Fibroblast of skin of right quadriceps (primary cell): ENCODE measurements at places on chromosomes 7 and 10.

- DNase-seq = peak; percentile 76
Measured at GRCh38 chr10:33377658-33378025, 43.2 kb upstream of the NRP1 start.

DNA sequence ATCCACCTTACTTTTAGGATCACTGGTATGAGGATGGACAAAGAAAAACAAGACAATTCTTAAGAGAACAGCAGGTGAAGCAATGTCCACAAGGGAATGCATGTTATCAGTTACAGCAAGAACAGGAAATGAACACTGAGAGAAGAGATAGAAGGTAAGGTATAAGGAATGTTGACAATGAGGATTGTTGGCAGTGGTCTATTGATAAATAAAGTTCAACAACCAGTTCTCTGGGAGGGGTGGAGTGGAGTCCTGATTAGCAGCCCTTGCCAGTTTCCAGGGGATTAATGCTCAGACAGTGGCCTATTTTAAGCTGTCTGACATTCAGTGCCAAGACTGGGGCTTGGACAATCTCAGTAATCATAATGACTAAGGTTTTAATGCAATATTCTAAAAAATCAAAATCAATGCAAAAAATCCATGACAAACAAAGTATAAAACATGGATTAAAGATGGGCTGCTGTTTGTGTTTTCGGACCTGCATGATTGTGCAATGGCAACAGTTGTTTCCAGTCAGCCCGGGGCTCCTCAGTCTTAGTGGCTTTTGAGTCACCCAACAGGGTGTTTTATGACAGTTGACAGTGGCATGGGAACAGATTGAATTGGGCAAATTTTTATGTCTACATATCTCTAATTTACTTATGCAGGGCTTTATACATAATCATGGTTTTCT, 13.8 kb upstream of the AKR1B1 start:
- DNase-seq = no peak

DNA sequence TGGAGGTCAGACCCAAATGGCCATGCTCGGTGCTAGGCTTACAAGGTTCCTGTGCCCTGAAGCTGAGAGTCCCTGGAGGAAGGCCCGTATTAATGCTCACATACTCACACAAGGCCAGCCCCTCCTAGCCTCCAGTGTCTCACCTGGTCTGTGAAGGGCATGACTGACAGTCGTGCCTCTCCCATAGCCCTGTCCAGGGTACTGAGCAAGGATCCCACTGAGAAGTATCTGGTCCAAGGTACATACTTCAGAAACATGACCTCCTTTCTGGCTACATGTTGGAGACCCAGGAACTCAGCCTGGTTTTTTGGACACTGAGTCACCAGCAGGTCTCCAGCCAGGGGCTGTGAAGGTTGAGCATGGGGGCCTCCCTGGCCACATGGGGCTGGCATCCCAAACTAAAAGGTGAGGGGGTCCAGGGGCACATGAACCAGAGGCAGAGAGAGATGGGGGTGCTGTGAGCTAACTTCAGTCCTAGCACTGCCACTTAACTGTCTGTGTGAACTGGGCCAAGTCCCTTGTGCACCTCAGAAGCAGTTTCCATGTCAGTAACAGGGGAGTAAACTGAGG, 17.6 kb upstream of the RASGEF1A start:
- DNase-seq = no peak

GRCh38 chr10:18214691-18215563, 74.7 kb downstream of the CACNB2 start:
- DNase-seq = peak; percentile 62

DNA sequence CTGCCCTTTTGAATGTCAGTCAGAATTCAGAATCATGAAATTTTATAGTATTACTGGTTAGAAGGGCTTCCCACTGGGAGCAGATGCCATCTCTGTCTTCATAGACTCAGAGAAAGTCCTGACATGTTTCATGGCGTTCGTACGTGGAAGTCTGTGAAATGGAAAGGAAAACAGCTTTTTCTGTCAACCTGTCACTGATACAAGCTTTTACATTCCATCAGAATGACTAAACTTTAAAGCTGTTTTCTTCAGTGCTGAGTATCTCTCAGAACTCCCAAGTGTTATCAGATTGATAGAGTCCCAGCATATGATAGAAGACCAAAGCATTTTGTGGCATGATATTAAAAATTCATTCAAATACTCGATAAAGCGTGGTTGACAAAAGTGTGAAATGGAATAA, 726.7 kb upstream of the GALNT17 start:
- DNase-seq = no peak

GRCh38 chr7:41199136-41199535, 503.8 kb downstream of the INHBA start:
- DNase-seq = no peak

DNA sequence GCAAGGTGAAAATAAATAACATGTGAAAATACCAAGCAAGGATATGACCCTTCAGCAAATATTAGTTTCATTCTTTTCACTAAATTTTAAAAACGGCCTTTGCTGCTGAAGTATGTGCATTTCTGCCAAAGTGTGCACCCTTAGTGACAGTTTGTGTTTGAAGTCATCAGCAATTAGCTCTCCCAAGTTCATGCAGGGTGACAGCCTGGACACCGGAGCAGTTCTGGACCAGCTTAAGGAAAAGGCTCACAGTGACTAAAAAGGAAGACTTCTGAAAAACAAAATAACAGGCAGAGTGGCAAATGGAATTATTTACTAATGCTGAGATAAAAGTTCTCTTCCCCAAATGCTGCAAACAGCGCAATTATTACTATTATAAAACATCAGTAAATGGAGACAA, 69.3 kb upstream of the NEBL start:
- DNase-seq = no peak

DNA sequence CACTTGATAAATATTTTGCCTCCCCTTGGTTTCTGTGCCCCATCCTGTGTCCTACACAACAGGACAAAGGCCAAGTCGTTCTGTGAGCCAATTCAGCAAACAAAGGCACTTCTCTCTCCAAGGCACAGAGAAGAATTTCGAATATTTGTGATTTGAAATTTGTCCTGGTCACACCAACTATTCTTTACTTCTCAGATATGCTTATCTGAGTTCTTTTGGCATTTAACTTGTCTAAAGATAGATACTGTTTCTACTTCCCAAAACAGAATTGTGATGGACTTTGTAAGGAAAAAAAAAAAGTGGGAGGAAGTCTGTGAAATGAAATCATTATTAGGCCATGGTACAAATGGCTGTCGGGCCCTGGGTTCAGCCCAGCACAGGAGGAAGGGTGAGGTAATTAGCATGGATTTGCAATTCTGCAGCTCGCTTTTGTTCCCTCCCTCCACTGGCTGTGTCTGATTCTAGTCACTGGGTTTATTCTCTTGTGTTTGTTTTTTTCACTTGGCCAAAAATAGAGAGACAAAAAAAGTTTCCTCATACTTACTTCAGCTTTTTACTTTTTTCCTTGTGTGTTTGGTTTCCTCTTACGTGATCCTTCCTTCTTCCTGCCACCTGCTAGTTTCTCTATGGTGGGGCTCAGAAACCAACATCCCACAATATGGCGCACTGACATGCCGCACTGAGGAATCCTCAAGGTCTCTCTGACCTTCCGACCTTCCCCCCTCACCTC, 108.2 kb upstream of the MKLN1 start:
- no peak for DNase-seq

DNA sequence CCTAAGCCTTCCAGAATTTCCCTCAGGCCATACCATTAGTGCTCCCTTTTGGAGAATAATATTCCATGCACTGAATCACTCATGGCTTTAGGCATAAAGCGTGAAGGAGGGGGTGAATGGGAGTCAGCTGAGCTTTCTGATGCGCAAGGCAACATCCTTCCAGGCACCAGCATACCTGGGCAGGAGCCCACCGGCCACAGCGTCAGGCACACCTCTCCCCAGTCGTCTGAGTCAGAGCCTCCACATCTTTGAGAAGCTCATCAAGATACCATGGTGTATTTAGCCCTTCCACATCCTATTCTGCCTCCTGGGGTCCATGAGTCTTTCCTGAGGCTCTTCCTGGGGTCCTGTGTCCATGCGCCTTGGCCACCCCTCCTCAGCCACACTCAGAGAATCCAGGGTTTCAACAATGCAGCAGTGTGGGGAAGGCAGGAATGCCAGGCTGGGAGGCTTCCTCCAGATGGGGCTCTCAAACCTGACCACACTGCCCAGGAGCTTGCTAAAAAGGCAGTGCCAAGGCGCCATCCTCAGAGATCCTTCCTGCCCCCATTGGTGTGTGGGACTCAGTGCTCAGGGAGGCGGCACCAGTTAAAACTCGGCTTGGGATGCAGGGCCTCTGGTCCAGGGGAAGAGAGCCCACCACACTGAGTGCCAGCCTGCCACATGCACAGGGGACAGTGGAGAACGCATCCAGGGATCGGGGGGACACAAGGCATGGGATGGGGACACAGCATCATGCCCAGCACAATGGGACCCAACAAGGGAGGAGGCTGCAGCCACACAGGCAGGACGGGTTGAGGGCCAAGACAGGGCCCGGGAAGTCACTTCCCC, 31.6 kb downstream of the RASGEF1A start:
- no peak for DNase-seq
